ENCODE measurements at places on chromosomes 11 and 22.

DNA sequence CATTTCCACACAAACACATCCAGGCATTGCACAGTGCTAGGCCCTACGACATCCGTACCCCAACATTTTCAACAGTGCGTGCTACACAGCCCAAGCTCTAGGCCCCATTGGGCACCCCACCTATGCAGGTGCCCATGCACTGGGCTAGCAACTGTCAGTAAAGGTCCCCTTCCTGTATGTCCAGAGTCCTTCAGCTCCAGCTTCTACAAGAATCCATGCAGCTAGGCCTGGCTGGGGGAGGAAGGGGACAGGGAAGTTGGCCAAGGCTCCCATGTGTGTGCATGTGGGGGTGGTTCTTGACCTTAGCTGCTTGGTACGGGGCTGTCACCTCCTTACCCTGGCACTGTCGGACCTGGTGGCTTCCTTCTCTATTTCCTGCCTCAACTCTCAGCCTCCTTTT, 1.3 kb downstream of the B3GAT1 start:
- no peak for DNase-seq

DNA sequence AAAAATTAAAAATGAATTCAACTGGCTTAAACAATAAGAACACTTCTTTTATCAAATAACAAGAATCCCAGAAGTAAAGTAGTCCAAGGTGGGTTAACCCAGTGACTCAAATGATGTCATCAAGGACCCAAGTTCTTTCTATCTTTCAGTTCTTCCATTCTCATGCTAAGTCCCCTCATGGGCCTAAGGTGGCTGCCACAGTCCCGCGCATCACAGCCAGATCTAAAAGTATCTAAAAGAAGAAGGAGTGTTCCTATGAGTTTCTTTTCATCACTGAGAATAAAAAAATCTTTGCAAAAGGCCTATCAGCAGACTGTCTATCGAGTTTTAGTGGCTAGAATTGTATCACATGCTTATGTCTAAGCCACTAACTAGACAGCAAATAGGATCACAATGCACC, 37.2 kb upstream of the LDLRAD3 start:
- no peak for DNase-seq

DNA sequence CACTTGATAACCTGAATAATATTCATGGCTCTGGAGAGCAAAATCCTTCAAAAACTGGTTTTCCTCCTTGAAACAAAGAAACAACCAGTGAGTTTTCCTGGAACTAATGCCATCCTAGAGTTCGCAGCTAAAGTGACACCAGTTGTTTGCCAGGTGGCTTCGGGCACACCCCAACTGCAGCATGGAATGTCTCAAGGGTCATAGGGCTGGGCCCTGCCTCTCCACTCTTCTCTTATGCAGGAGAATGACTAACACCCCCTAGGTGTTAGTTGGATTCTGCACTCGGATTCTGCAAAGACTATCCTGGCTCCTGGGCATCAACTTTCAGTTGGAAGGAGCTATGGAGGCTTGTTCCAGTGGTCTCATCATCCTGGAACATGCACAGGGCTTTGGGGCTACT, 98.8 kb downstream of the KIRREL3 start:
- no peak for DNase-seq

DNA sequence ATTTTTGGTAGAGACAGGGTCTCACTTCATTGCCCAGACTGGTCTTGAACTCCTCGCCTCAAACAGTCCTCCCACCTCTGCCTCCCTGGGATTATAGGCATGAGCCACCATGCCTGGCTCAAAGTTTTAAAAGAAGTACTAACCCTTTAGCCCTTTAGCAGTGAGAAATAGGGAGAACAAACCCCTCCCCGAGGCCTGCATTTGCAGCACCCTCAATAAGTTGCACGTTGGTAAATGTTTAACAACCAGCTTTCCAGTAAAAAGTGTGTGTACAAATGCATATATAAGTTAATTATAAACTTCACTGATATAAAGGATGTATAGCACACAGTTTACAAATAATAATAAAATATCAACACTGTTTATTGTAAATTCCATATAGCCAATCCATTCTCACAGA, 51.8 kb downstream of the PARVA start:
- DNase-seq = no peak

DNA sequence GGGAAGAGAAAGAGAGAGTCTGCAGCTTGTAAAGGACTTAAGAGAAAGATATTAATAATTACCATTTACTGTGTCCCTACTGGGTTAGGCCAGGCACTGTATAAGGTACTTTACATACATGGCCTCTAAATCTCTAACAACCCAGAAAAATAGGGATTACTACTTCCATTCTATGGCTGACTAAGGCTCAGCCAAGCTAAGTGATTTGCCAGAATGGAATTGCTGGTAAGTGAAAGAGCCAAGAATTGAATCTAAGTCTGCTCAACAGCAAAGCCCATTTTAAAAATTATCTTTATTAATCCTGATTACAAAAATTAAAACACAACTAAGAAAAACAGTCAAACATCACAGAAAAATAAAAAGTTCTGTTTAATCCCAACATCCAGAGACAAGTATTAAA, 21.4 kb downstream of the XRRA1 start:
- no peak for DNase-seq

DNA sequence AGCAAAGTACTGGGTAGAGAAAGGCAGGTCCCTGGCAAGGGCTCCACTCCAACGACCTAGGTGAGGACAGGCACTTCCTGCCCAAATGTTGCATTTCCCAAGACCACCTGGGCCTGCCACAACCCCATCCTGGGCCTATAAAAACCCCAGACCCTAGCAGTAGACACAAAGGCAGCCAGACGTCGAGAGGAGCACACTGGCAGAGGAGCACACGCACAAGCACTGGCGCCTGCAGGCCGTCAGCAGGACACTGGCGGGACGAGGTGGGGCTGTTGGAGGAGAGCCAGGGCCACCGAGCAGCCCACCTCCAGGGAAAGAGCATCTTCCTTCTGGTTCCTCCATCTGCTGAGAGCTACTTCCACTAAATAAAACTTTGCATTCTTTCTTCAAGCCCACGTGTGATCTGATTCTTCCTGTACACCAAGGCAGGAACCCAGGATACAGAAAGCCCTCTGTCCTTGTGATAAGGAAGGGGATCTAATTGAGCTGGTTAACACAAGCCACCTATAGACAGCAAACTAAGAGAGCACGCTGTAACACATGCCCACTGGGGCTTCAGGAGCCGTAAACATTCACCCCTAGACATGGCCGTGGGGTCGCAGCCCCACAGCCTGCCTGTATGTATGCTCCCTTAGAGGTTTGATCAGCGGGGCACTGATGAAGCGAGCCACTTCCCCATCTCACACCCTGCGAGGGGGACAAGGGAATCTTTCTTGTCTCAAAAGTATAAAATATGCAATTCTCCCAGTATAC, 89.7 kb upstream of the MTMR2 start:
- DNase-seq = no peak

- no peak for DNase-seq
Observed at GRCh38 chr11:95750101-95750500, 39.5 kb downstream of the FAM76B start.

- DNase-seq = no peak
Observed at GRCh38 chr11:43919852-43920597, 22.4 kb upstream of the C11orf96 start.

GRCh38 chr11:45518833-45519535, 146.4 kb downstream of the CHST1 start:
- DNase-seq = no peak

GRCh38 chr11:124970925-124971324, 16.9 kb downstream of the CCDC15 start:
- DNase-seq = no peak

DNA sequence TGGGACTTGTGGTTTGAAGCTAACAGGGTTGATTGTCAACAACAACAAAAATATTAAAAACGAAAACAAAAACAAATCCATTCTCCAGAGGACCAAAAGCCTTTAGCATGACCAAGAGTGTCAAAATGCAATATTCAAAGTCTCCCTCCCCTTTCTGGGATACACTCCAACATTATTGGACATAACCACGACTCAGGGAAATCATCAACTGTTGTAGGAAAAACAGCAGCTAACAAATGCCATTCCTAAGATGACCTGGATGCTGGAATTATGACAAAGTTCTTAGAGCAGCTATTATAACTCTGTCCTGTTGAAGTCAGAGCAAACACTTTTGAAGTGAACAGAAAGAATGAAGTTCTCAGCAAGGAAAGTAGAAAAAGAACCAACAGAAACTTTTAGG, 143.0 kb downstream of the TMEM135 start:
- no peak for DNase-seq

GRCh38 chr22:47102081-47102480, 339.6 kb downstream of the TBC1D22A start:
- no peak for DNase-seq

GRCh38 chr11:12868315-12869073, 140.6 kb upstream of the RASSF10 start:
- no peak for DNase-seq

DNA sequence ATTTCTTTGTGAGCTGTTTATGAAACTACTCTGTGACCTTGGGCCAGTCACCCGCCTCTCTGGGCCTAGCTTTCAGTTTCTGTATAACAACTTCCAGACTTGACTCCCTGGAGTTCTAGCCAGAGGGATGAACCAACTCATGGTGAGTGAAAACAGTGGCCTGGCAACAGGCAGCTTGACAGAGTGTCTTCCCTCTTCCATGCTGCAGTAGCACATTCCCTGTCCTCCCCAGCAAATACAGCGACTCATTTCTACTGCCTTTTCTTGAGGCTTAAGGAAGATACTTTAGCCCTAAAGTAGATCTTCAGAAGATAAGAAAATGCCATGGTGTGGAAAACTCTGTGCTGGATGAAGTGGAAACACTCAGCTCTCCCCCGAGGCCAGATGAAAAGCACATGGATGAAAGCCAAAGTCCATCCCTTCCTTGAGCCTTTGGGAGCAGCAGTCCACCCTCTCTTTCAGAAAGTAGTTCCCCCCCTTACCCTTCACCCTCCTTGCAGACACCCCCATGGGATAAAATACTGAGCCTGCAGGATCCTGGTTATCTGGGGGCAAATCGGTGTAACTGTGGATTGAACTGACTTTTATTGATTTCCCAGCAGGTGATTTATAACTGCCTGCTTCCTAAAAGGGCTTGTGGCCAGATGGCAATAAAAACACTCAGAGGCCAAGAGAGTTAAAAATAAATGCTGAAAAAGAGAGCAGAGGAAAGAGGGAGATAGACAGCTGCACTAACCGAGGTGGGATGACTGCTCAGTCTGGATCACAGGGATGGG, 24.1 kb downstream of the IRAG1 start:
- DNase-seq = peak; percentile 78

DNA sequence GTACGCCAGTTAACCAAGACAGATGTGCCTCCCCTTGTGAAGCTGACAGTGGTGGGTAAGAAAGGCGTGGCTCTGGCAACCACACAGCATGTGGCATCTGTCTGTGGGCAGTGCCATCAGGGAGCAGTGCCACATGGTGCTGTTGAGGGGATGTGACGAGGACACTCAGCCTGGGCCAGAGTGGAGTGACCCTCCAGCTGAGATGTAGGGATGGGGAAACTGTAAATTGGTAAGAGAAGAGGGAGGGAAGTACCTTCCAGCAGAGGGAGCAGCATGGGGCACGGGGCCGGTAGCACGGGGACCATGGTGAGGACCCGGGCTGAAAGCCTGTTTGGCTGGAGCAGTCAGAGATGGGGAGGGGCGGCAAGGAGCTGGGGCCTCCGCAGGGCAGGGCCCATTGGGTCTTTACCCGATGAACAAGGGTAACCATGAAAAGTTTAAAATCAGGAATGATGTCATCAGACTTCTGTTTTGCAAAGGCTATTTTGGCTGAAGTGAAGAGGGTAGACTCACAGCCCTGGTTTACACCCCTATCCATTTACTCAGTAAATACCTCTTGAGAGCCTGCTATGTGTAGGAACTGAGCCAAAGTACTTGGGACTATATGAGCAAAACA, 10.4 kb downstream of the TMPRSS6 start:
- no peak for DNase-seq

DNA sequence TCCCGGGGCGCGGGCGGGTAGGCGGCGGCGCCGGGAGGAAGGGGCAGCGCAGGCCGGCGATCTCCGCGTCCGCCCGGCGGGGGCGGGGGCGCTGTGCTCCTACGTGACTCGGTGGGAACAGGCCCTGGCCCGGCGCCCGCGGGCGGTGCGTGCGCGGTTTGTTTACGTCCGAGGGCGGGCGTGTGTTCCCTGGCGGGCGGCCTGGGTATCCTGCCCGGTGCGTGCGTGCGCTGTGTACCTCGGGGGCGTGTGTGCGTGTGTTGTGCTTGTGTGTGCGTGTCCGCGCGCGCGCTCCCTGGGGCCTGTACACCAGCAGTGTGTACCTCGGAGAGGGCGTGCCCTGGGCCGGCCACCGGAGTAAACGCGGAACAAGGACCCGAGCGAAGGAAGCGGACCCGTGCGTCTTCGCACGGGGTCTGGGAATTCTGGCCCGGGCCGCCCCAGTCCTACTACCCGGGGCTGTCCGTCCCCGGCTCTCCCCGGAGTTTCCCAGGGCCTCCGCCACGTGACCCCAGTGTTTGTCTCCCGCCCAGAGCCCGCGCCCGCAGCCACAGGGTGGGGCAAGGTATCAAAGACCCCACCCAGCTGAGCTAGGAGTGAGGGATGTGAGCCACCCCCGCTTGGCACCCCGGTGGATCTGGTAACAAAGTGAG, 769 bp downstream of the MAFF start:
- DNase-seq = no peak

GRCh38 chr11:27507557-27508322, 1.2 kb upstream of the LIN7C start:
- DNase-seq = no peak

DNA sequence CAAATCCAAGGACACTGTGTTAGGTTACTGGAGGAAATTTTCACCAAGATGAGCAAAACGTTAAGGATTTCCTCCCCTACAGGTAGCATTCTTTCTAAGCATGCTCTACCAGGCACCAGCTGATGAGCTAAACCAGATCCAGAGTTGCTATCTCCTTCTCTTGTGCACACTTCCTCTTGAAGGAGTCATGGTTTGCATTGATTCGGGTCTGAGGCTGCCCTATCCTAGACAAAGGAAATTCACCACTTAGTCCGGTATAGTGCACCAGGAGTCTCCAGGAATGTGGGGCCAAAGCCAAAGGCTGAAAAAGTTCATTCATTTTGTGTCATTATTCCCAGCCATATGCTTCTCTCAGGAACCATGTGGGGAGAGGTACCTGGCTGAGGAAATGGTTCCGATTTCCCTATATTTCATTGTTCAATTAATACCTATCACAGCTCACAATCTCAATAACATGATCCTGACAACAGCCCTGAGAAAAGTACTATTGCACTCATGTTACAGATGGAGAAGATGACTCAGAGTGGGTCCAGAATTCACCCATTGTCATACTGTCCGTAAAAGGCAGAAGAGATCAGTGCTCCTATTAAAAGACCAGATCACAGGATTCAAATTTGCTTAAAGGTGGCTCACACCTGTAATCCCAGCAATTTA, 39.1 kb downstream of the SLC35F2 start:
- DNase-seq = no peak

DNA sequence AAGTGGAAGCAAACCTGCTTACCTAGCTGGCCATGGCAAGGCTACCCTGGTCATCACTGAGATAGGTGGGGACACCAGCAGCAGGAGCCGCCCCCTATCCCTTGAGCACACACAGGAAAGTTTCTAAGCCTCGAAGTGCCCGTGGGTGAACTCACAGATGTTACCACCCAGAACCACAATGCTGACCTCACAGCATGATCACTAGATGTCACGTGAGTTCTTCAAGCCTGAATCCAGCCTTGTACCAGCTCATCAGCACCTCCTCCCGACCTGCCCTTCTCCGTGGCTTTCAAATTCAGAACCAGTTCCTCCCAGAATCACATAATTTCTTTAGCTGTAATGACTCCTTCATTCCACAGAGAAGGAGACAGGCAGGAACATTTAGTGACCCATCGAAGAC, 24.7 kb upstream of the TIMP3 start:
- no peak for DNase-seq

GRCh38 chr22:16958475-16958874, 49.5 kb downstream of the GAB4 start:
- DNase-seq = no peak

GRCh38 chr11:3058753-3059664, 1.8 kb upstream of the CARS1 start:
- DNase-seq = no peak
